ENCODE measurements at places on chromosomes 6 and 20. TPM values are rescaled to one million over a fixed set of nuclear protein-coding genes. Genes with fewer than 3 reads are reported as not detected.

DNA sequence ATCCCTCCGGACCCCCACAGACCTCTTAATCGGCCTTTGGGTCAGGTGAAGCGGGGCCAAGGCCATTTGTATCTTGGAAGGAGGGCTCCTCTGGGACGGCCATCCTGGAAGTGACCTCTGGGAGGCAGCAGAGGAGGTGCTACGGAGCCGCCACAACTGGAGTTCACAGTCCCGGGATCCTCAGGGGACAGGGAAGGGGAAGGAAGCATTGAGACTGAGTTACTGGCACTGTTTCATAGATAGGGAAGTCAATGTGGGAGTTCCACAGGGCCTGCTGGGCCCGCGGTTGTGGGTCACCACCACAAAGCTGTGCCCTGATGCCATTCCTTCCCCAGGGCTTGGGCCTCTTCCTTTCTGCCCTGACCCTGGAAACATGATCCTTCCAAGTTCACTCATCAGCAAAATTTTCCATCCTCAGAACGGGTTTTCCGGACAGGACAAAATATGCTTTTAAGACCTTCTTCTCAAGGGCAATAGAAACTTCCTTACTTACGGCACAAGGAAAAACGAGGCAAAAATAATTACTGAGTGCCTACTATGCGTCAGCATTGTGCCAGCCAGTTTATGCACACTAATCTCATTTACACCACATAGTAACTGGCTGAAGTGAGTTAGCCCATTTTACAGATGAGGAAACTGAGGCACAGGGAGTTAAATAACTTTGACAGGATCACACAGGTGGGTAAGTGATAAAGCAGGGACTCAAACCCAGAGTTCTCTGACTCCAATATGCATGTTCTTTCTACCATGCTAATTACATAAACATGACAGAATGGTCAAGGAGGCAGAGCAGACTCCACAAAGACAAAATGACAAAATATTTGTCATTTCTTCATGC lies 143.8 kb downstream of the UNC5CL start:
- DNase-seq: no peak

Gene ACSS1
- 26.4 TPM for total RNA-seq

Gene WASF1
- 4.8 TPM for total RNA-seq

Gene IRAK1BP1
- 7.4 TPM for total RNA-seq

Gene FOXS1
- total RNA-seq: 4.2 TPM

Gene TREM2
- 1.6 TPM for total RNA-seq

Gene CENPQ
- 2.9 TPM for total RNA-seq

Gene GPLD1
- total RNA-seq: 0.71 TPM

Measured in right atrium auricular region (tissue), 2 donors.